ENCODE measurements at places on chromosomes 7 and 10. TPM values are rescaled to one million over a fixed set of nuclear protein-coding genes. Genes with fewer than 3 reads are reported as not detected.

The NSUN5 gene
- total RNA-seq: 14.7 TPM

The SPDYE1 gene
- not detected for total RNA-seq

The NUDT13 gene
- total RNA-seq: 3.2 TPM

The PRKG1 gene
- 19.0 TPM for total RNA-seq

DNA sequence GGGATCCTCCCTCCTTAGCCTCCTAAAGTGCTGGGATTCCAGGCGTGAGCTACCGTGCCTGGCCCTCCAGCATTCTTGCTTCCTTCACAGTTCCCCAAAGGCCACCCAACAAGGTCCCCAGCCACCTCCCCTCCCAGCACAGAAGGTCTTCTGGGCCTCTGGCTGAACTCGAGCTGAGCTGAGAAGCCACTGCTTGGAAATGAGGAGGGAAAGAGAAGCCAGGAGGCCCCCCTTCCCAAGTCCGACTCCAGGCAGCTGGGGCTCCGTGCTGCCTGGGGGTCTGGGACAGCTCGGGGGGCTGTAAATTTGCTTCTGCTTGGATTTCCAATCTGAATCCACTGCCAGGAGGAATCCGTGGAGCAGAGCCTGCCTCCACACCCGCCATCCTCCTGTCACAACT lies 5.5 kb upstream of the EPO start:
- no peak for DNase-seq

GRCh38 chr10:28186461-28186860 lies 116.4 kb downstream of the MPP7 start:
- no peak for DNase-seq

The MEOX2 gene
- not detected for total RNA-seq

- DNase-seq: peak; percentile 14
These were observed 41.5 kb downstream of the CDK6 start for GRCh38 chr7:92794831-92795230.

The PDE1C gene
- total RNA-seq: 4.7 TPM

The GDF2 gene
- total RNA-seq: not detected

DNA sequence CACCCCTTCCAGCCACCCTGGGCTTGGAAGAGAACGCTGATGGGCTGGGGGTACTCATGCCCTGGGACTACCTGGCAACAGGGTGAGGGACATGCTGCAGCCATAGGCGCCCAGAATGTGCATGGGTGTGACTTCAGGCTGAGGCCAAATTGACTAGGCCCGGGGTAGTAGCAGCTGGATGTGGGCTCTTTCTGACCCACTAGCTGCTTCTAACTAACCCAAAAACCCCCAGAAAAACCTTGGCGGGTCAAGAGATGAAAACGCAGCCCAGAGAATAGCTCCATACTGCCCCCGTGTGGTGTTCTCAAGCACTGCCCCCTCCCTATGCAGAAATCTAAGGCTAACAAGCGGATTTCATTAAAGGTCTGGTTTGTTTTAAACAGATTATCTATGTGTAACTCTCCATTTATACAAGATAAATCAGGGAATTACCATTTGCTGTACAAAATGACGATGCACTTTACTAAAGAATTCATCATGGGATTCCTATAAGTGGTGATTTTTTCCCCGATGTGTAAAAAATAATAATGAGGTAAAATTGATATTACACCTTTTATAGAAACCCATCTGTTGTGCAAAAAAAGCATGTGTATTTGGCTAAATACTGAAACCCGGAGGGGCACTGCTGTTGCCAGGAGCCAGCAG lies 4.2 kb downstream of the SMARCD3 start:
- DNase-seq: peak; percentile 60

DNA sequence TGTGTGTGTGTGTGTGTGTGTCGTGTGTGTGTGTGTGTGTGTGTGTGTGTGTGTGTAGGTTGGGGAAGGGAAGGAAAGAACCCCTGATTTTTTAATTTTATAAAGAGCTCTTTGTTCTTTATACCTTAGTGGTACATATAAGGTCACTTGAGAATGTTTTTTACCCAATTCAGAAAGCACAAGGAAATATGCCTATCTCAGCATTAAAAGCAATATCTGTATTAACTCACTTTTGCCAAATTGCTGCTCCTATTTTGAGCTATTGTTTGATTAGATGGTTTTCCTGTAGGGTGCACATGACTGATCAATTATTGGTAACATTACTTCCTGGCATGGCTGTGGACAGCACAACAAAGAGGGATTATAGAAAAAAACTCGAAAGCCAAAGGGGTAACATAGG lies 60.5 kb downstream of the SEMA3D start:
- DNase-seq: no peak

GRCh38 chr7:46478046-46478445 lies 557.0 kb upstream of the IGFBP3 start:
- DNase-seq: peak; percentile 52

DNA sequence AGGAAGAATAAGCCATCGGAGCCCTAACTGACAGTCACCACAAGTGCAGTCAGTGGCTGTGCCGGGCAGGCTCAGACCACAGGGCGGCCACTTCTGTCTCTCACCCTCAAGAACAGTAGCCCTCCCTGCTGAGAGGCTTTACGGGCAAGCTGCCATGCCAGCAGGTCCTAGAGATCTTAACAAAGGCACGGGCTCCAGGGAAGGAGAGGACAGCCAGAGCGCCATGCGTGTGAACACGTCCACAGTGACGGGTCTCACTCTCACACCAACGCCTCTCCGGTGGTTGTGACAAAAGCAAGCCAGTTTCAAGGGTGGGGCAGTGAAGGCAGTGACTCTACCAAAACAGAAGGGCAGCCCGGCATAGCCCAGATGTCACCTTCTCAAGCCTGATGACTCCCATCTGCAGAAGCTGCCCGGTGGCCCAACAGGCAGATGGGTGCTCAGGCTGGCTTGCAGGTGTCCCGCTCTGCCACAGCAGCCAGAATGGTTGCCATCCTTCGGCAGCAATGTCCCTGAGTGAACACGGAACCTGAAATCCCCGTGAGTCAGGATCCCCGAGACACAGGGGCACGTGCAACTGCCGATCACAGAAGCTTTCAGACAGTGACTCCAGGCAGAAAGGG lies 102.0 kb downstream of the FAM53B start:
- DNase-seq: no peak

- DNase-seq: no peak
These were observed 38.9 kb downstream of the AKAP9 start for GRCh38 chr7:91979590-91979989.

DNA sequence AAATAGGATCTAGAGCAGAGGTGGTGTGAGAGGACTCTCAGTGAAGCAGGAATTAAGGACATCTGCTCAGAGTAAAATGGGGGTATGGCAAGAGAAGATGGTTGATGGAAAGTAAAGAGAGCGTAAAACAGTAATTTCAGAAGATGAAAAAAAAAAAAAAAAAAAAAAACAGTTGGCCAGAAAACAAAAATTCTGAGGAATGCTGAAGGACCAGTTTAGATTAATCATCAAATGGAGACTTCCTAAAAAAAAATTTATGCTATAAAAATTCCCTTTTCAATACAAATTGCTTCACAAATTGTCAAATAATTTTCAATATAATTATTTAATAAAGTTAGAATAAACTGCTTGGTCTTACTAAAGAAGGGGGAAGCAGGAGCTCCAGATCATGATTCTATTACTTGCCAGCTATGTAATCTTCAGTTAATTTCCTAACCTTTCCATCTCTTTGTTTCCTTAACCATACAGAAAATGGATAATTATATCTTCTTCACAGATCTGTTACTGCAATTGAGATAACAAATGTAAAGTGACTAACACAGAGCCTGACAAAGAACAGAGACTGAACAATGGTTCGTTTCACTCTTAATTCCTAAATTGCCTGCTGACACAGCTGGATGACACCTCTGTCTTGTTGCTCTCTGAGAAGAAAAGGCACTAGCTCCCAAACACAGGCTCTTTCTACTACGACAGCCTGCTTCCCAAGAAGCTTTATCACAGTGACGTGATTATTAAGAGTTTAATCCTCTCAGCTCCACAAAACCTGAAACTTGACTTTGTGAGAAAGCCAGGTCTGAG lies 64.9 kb upstream of the GPR22 start:
- no peak for DNase-seq

- no peak for DNase-seq
These were observed 236.2 kb downstream of the TCERG1L start for GRCh38 chr10:131075218-131075770.

GRCh38 chr10:119981826-119982225 lies 89.3 kb downstream of the SEC23IP start:
- no peak for DNase-seq

DNA sequence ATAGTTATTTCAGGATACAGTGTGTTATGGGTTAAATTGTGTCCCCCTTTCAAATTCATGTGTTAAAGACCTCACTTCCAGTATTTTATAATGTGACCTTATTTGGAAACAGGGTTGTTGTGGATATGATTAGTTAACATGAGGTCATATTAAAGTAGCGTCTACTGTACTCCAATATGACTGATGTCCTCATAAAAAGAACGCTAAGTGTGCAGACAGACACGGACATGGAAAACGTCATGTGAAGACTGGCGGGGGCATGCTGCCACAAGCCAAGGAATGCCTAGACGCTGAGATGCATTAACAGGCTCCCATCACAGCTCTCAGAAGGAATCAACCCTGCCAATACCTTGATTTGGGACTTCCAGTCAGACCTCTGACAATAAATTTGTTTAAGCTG lies 1.5 kb upstream of the WDR37 start:
- DNase-seq: no peak

DNA sequence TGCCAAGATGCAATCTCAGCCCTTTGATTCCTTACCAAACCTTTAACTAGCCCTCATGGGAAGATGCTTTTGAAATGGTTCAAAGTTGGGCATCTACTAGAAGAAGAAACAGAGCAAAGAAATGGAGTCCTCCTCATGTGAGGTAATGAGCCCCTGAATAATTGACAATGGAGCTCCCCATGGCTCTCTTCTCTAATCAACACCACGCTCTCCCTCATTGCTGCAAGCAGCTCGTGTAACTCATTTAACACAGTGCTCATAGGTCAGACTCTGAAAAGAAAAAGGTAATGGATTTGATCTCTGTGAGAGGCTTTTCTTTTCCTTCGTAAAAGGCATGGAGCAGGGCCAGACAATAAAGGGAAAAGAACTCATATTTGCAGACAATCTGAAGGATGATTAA lies 312.8 kb downstream of the PHTF2 start:
- DNase-seq: no peak

- DNase-seq: no peak
These were observed 8.4 kb upstream of the R3HCC1L start for GRCh38 chr10:98125940-98126631.

DNA sequence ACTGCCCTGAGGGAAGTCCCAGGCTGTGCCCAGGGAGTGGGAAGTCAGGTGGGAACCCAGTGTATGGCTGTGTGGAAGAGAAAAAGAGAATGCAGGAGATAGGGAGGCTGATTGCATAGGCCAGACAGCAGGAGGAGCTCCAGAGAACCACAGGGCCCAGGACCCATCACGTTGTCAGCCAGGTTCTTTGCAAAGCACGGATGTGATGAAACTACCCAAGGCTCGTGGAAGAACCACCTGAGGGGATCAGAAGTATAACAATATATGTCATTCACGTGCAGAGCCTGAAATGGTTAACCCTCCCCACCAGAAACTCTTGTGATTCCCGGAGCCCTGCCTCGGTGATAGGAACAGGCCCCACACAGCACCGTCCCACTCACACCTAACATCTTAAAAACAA lies 83.6 kb downstream of the LARP4B start:
- DNase-seq: no peak

DNA sequence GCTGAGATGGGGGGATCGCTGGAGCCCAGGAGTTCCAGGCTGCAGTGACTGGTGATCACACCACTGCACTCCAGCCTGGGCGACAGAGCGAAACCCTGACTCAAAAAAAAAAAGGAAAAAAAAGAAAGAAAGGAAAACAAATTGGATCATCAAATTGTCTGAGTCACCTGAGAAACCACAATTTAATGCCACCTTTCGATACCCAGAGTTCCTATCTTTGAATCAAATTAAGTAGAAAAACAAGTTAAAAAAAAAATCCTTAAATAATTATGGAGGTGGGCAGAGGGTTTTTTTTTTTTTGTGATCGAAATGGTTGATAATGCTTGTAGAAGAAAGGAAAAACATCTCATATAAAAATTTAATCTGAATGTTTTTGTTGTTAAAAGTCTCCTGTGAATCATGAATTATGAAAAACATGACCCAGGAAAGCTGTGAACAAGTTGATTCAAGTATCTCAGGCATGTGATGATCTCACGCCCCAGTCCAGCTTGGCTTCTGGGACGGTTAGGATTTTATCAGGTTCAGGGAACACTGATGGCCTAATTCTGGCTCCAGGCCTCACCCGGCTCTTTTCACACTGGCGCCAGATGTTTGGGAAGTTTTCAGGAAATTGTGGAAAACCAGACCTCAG lies 25.3 kb upstream of the CUX1 start:
- DNase-seq: peak; percentile 90

The RAPGEF5 gene
- total RNA-seq: 0.86 TPM

DNA sequence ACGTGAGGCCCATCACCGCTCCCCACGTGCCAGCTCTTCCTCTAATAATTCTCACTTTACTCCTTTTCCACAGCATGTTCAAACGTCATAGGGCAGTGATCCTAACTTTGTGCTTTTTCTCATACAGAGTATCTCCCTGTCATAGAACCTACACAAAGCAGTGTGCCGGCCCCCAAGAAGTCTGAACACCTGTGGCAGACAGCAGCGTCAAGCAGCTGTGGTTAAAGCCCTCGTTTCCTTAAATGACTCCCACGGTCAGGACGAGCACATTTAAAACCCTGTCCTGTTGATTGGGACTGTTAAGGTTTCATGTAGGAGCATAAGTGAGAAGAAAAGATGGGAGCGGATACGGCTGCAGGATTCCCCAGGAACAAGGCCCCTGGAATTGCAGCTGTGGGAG lies 267.2 kb downstream of the DIP2C start:
- DNase-seq: no peak

- DNase-seq: no peak
These were observed 50.6 kb downstream of the PDK4 start for GRCh38 chr7:95545673-95546072.

- no peak for DNase-seq
These were observed at the start of gene SH3PXD2A for GRCh38 chr10:103855424-103855823. TSS of gene SH3PXD2A (minus strand) at chr10:103855576. CDS start at chr10:103855266, 310 bp downstream.

The ATRNL1 gene
- total RNA-seq: 8.4 TPM

DNA sequence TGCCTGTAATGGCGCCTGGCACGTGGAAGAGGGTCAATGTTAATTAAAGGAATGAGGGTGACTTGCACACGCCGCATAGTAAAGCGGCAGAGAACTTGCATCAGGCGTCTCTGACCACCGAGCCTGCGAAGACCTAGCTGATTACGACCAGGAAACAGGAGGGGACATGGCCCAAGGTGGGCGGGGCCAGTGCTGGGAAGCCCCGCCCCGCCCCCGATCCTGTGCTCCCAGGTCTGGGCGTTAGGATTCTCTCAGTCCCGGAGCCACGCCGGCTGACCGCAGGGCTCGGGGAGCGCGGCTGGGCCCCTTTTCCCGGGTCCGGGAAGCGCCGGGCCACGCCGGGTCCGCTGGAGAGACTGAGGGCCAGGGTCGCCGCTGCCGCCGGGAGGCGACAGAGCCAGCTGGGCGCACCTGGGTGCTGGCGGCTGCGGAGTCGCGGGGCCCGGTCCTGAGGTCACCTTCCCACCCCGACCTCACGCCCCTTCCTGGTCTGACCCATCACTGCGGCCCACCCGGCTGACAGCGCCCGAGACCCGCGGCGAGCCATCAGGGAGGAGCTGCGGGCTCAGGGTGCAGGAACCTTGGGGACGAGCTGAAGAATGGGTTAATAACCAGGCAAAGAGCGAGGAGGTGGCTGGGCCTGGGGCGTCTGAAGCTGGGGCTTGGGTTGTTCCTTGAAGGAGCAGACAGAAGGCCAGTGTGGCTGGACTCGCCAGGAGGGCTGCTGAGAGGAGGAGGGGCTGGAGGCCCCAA lies 23.0 kb upstream of the GRID1 start:
- peak; percentile 41 for DNase-seq
